RCC 7860 (cell line): ENCODE measurements at places on chromosomes 11 and 22.
A peak's percentile ranks its signal among the peaks of the same experiment; 100 is the strongest.

DNA sequence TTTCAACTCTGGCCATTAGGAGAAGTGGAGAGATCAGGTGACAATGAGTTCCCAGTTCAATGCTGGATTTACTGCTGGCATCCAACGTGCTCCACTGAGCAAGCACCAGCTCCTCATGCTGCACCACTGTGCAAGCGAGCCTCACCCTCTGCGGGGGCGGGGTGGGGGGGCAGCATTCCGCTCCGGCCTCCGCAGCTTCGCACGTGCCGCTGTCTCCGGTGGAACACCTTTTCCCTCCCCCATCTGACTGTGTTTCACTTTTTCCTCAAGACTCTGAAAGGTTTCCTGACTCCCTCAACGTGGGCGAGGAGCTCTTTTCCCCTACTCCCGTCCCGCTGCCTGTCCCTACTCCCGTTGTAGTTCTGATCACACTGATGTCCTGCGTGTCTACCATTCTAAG is 835 bp upstream of the RHOD start:
- no peak for DNase-seq

GRCh38 chr11:122780296-122780949 is 57.9 kb upstream of the CRTAM start:
- no peak for DNase-seq

DNA sequence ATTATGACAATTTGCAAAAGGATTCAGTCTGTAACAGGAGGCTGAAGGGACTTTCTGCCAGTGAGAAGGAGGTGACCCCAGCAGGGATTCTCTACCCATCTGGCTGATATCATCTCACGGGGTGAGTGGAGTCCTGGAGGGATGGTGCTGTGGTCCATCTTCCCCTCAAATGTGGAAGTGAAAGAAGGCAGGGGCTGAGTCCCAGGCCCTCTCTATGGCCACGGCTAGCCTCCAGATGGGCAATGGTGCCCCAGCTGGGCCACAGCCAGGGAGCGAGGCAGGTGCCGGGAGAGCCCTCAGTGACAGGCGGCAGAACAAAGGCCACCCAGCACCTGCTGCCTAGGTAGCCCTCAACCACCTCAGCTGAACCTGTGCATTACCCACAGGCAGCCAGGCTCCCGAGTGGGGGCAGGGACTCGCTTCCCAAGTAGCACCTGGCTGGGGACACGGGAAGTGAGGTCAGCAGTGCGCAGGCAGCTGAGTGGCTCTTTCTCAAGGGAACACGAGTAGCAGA is 6.7 kb downstream of the NECTIN1 start:
- DNase-seq: no peak

DNA sequence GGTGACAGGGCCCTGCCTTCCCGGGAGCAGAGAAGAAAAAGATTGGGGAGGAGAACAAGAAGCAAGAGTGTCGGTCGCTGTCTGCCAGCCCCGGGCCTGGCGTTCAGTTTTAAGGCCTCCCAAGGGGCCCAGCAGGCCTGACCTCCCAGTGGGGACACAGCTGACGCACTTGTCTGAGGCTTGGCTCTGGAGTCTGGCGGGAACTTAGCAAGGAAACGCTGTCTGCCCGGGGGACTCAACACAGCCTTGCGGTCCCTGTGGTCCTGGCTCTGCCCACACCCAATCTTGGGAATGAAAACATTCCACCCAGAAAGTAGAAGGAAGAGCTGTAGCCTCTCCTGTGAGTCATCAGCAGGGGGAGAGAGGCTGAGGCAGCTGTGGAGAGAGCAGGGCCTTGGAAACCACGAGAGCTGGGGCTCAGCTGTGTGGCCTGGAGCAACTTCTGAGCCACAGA is 54.4 kb downstream of the TRAF6 start:
- peak; percentile 98 for DNase-seq

- DNase-seq: no peak
Measured at GRCh38 chr11:72605973-72606747, 68.1 kb downstream of the PDE2A start.

GRCh38 chr11:33976495-33977199 is 74.9 kb upstream of the CAPRIN1 start:
- no peak for DNase-seq

- peak; percentile 41 for DNase-seq
Measured at GRCh38 chr11:123231256-123231655, 36.2 kb upstream of the CLMP start.

GRCh38 chr11:128342511-128343134 is 244.7 kb downstream of the ETS1 start:
- peak; percentile 5 for DNase-seq

DNA sequence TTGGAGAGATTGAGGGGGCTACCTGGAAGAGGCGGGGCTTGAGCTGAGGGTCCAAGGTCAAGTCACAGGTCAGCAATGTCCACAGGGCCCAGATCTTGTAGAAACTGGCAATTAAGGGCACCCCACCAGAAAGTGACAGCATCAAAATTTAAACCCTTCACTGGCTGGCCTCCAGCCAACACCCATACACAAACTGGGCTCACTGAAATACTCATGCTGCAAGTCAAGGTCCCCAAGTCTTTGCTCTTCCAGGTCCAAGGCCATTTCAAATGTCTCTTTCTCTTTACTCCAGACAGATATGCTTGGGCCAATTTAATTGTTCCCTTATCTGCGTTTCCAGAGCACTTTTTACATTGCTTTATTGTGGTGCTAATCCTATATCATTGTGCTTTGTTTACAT is 36.4 kb downstream of the LMO2 start:
- DNase-seq: no peak

GRCh38 chr22:34960005-34960404 is 106.0 kb upstream of the ISX start:
- no peak for DNase-seq

DNA sequence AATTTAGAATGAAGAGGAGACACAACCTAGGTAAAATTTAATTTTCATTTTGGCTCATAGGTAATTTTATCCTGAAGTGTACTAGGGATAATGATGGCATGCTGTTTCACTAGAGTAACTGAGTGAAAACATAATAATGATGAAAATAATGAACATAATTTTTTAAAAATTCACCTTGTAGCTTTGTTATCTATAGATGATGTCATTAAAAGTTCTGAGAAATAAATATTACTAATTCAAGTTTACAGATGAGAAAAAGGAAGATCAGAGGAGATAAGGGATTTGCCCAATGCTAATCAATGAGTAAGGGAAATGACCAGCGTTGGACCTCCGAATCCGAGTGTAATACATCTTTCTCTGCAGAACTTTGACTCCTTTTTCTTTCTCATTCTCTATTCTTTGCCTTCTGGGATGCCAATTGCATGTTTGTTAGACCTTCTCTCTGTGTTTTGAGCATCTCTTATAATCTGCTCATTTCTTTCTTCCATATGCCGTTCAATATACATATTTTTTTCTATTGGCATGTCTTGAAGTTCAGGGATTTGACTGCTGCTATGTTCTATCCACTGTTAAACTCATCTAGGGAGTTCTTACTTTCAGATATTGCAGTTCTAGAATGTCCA is 186.5 kb downstream of the SNX19 start:
- no peak for DNase-seq

DNA sequence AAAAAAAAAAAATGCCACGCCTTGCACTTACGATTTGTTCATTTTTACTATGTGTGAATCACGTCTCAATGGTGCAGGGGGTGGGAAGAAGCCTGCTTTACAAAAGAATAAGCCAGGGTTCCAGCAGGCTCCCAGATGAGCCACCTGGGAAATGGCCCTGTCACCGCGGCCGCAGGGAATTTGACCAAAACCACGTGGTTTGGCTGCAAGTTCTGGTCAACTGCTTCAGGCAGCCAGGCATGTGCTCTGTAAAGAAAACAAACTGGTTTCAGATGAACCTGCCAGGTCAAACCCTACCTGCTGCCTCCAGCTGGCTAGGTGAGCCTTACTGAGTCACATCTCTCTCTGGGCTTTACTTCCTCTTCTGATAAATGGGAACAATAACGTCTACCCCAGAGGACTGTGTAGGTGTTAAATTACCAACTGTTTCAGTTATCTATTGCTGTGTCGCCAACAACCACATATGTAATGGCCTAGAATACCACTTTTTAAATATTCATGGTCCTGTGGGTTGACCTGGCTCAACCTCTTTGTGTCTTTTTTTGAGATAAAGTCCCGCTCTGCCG is 30.5 kb upstream of the GCAT start:
- peak; percentile 86 for DNase-seq

DNA sequence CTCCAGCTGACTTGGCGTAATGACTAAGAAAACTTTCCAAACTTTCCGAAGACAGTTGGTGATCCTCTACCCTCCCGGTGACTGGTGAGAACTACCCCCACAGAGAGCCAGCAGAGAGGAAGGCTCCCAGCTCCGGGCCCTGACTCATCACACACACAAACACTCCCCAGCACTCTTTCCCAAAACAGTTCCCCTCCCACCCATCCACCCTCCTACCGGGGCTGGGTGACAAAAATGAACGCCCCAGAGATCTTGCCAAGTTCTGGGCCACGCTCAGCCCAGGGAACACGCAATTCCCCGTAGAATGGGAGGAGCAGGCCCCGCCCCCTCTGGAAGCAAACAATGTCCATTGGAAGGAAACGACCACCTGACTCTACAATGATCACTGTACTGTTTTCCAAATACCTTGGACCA is 21.3 kb upstream of the JAM3 start:
- no peak for DNase-seq

- DNase-seq: no peak
Measured at GRCh38 chr11:71204294-71204693, 48.1 kb downstream of the SHANK2 start.

- no peak for DNase-seq
Measured at GRCh38 chr22:27746918-27747317, 54.6 kb downstream of the MN1 start.

GRCh38 chr22:19455585-19456370 is 8.3 kb upstream of the C22orf39 start:
- DNase-seq: no peak

DNA sequence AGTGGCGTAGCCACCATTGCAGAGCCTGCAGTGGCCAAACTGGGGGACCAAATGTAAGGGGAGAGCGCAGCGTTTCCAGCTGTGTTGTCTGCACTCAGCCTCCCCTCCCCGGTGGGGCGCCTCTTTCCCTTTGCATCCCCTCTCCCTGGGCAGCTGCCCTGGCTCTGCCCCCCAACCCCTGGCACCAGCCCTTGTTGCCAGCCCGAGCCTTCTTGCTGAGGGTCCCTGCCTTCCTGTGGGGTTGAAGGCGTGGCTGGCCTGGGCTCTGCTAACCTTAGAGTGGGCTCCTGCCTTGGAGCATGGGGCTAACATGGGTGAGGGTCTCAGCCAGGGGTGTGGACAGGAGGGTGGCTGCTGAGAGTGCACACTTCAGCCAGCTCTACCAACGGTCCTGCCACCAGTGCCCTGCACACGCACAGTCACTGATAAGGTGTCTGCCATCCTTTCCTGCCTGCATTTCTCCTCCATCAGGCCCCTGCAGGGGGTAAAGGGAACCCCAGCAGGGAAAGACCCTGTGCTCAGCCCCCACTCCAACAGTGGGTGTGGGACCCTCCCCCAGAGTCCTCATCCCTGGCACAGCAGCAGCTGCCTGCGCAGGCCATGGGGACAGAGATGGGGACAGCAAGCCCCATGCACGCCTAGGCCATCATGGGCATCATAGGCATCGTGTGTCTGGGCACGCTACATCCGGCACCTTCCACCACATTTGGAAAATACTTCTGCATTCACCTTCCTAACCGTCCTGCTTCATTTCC is 43.5 kb downstream of the CERK start:
- DNase-seq: no peak

DNA sequence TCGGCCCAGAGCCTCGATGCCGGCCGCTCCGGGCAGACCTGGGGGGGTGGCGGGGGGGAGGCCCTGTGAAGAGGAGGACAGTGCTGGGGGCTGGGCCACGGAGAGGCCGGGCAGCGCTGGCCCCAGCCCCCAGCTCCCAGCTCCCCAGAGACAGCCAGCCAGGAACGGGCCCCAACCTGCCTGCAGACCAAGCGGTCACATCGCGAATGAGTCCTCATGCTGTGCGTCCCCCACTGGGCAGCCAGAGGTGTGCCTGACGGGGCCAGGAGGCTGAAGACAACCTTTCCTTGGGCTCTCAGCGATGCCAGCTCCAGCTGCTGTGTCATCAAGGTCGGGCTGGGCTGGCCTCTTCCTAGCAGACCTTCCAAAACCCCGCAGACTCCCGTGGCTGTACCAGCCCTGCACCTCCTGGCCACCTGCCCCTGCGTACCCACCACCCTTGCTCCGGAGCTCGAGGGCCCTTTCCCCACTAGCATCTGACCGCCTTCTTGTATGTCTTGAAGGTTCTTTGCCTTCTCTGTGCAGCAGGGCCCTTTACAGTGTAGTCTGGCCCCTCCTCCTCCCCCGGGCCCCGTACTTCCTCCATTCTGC is 88.4 kb downstream of the CDKN1C start:
- no peak for DNase-seq

- DNase-seq: no peak
Measured at GRCh38 chr11:99366546-99366945, 345.8 kb downstream of the CNTN5 start.

GRCh38 chr11:134638796-134639430 is 226.9 kb upstream of the B3GAT1 start:
- DNase-seq: no peak

DNA sequence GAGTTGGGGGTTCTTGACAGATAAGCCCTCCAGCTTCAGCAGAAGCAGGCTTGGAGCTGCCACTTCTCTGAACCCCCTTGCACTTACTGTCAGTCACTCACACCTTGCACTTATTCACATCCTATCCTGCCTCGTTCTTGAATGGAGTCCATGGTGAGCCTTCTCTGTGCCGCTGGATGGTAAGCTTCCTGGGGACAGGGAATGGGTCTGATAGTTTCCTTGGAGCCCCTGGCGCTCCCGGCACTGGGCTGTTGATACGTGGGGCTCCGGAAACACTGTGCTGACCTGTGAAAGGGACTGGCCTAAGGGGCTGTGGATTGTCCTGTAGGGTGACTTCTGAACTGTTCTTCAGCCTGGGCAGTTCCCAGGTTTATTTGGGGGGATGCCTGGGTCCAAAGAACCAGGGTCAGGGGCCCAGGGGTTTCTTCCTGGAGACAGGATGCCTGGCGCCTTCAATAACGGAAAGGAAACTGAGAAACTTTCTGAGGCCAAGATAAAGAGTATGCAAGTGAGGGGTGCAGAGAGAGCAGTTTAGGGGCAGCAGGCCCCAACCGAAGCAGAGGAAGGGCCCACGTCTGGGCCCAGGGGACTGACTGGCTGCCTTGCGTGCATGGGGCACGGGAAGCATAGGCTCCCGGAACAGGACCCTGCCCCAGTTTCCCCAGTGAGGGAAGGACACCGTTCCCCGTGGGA is 709 bp upstream of the ST3GAL4 start:
- no peak for DNase-seq

GRCh38 chr11:8291421-8292350 is 28.0 kb upstream of the LMO1 start:
- no peak for DNase-seq

GRCh38 chr11:63858628-63859550 is 20.0 kb downstream of the MARK2 start:
- DNase-seq: no peak

GRCh38 chr11:39780131-39780530 is 1679.3 kb downstream of the LRRC4C start:
- DNase-seq: no peak
